ENCODE measurements at places on chromosomes 13 and 19.

DNA sequence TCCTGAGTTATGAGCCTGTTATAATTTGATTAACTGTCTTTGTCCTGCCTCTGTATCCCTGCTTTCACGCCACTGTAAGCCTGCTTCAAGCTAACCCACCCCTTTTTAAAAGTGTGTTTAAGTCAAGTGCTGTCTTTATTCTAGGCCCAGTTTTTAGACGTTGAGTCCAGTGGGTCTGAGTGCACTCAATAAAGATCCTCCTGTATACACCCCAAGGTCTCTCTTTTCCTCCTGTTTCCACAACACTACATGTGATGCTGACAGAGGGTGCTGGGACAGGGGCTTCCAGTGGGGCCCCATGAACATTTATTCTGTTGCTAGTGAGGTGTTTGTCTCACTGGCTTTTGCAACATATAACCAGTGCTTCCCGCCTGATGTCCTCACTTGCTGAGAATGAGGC lies 6.7 kb upstream of the F2RL3 start:
- DNase-seq, result no peak

GRCh38 chr13:57552437-57552836 lies 79.1 kb upstream of the PCDH17 start:
- no peak for DNase-seq

GRCh38 chr19:18433735-18434398 lies 4.1 kb downstream of the ISYNA1 start:
- DNase-seq, result no peak

GRCh38 chr13:91369441-91369831 lies 21.9 kb downstream of the MIR17HG start:
- no peak for DNase-seq

GRCh38 chr13:50106559-50106958 lies 91.3 kb downstream of the KCNRG start:
- DNase-seq, result no peak

- peak; percentile 52 for DNase-seq
These were observed 12.3 kb downstream of the RBM26 start for GRCh38 chr13:79393564-79394249.

DNA sequence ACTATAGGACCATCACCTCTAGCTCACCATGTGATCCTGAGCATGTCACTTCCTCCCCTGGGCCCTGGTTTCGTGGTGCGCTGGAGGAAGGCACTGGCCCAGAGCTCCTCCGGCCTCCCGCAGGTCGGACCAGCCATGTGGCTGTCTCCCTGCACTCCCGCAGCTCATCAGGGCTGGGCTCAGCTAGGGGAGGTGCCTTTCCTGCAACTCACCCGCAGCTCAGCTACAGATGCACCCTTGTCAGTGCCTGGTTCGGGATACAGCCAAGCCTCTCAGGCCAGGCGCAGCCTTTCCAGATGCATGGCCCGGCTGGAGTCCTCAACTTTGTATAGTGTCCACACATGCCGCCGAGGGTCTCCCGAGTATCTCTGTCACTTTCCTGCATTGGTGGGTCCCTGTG lies 138.2 kb upstream of the VSTM2B start:
- DNase-seq, result no peak

GRCh38 chr19:46133101-46133627 lies 8.7 kb upstream of the IGFL3 start:
- DNase-seq, result no peak

DNA sequence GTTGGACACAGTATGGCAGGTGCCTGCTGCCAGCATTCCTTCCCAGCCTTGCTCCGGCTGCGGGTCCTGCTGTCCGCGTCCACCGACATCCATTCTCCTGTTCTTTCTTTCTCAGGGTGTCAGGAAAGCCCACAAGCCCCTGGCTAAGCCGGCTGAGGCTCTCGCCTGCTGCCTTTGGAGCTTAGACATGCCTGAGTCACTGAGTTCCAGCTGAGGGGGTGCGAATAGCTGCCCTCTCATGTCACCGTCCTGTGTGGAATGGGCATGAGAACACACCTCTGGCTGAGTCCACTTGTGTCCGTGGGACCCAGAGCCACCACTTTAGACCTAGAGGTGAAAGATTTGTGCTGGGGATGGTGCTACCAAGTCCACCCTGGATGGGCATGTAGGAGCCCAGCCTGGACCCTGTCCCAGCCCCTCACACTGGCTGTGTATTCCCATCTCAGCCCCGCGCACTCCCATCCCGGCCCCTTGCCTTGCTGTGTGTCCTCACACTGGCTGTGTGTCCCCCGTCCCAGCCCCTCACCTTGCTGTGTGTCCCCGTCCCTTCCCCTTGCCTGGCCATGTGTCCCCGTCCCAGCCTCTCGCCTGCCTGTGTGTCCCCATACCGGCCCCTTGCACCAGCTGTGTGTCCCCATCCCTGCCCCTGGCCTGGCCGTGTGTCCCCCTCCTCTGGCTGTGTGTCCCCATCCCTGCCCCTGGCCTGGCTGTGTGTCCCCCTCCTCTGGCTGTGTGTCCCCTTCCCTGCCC lies 24.6 kb upstream of the IRS2 start:
- no peak for DNase-seq

DNA sequence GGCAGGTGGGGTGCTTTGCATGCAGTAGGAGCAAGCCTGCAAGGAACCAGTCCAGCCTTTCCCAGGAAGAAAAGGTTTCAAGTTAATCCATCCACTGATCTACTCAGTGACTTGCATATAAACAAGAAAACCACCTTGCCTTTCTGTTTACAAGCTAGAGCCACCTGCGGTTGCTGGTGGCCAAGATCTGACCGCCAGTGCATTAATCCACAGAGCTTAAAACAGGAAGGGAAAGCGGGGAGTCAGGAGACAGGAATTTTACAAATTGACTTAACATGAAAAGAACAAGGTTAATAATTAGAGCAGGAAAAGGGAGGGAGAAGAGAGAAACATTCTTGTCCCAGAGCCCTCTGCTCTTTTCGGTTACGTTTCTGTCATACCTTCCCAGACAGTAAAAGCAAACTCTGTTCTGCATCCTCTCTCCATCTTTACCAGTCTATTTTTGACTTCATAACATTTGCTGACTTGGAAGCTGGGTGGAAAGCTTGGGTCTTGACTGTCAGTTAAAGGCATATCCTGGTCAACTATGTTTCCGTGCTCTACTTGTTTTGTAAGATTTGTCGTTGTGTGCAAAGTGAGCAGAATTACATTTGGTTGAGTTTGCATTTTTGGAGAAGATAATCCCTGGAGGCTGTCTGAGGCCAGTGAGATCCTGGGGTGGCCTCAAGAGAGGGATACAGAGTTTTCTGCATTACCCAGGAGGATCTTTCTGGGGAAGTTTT lies 760.6 kb downstream of the EFNB2 start:
- no peak for DNase-seq

GRCh38 chr19:16036397-16036925 lies 39.8 kb upstream of the TPM4 start:
- no peak for DNase-seq

- DNase-seq, result no peak
These were observed 13.1 kb downstream of the IRS2 start for GRCh38 chr13:109773276-109773675.

GRCh38 chr19:9309974-9310446 lies 372 bp upstream of the ZNF699 start:
- DNase-seq, result peak; percentile 88

GRCh38 chr13:23571431-23571830 lies 1.2 kb downstream of the TNFRSF19 start:
- no peak for DNase-seq

DNA sequence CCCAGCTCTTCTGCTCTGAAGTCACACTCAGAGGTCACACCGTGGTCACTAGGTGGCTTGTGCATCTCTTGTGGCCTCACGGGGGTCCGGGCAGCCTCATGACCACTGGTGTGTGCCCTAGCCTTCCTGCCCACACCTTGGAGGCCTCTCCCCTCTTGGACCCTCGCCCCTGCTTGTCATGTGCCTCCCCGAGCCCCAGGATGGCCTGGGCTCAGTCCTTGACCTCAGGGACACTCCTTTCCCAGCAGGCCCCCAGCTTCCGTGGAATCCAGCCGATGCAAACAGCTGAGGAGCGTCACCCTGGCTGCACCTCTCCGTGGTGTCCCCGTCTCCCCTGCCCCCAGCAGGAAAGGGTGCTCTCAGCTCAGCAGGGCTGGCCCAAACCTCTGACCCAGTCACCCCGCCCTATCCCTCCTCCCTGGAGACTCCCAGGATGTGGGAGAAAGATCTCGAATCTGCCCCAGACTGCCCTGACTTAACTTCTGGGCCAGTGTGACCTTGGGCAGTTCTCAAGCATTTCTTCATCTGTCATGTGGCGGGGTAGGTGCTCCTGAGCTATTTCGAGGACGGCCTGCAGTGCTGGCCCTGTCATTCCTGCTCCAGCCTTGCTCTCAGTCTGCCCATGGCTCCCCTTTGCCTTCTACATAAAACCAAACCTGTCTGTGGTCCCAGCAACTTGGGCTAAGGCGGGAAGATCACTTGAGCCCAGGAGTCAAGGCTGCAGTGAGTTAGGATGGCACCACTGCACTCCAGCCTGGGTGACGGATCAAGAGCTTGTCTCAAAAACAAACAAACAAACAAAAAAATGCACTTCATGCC lies 4.6 kb upstream of the SLC25A42 start:
- DNase-seq, result no peak

DNA sequence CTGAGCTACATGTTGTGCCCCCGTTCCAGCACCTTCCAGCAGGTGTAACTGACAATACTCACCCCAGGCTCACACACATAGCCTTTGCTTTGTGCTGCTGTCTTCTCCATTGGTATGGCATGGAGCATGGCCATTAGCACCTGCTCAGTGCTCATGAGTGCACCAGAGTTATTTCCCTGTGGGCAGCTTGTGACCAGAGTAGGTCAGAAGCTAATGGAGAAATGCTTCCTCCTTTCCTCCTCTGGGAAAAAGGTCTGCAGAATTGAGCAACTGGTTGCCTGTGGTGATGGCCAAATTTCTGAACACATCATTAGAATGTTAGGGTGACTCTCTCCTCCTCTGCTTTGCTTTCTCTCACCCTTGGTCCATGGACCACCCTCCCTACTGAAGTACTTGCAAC lies 344.5 kb upstream of the TMTC4 start:
- no peak for DNase-seq

DNA sequence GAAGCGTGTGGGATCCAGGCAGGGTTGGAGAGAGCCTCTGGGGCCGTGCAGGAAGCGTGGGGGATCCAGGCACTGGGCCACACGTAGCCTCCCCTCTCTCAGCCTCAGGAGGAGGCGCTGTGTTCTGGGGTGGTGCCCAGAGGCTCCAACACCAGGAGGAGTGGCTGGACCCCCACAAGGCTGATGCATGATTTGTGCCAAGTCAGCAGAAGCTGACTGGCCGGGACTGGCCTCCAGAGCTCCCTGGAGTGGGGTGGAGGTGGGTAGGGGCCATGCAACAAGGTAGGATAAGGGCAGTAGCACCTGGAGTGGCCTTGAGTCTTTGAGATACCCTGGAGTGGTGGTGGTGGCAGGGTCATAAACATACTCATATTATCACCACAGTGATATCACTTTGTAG lies 75.3 kb downstream of the ERICH6B start:
- no peak for DNase-seq

DNA sequence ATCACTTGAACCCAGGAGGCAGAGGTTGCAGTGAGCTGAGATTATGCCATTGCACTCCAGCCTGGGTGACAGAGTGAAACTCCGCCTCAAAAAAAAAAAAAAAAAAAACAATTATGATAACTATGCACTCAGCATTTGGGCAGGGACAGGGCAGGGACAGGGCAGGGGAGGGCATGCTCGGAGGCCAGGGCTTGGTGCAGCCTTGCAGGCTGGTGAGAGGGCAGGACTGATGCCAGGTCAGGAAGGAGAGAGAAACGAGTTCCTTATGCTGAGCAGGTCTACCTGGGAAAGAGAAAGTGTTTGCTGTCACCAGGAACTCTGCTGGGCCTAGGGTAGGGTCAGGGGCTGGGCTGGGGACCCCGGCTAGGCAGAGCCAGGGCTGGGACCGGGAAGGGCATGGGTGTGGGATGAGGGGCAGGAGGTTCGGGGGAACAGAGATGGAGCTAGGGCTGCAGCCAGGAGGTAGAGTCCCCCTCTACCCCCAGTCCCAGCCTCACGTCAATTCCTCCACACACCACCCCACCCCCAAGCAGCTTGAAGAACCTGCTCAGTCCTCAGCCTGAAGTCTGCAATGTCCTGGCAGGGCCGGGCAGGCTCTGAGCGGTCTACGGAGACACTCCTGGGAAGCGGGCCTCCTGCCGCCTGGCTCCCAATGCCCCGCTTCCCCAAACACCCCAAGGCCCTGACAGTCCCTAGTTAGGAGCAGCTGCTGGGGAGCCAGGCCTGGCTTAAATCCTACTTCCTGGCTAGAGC lies 2.8 kb downstream of the FXYD3 start:
- no peak for DNase-seq

DNA sequence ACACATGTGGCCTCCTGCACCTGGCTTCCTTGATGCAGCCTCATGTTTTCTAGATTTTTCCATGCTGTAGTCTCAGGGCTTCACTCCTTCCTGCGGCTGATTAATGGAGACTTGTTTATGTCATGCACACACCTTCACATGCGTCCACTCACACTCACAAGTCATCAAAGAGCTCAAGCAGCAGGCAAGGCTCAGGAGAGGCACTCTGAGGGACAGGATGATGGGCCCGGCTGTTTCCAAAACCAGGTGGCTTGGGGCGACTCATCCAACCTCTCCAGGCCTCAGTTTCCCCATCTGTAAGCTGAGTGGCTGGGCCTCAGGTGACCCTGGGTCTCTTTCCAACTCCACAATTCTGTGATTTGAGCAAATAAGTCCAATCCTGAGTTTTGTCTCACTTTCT lies 36.9 kb downstream of the RASA3 start:
- no peak for DNase-seq

- peak; percentile 73 for DNase-seq
These were observed 62.1 kb downstream of the KLF2 start for GRCh38 chr19:16386619-16387240.

DNA sequence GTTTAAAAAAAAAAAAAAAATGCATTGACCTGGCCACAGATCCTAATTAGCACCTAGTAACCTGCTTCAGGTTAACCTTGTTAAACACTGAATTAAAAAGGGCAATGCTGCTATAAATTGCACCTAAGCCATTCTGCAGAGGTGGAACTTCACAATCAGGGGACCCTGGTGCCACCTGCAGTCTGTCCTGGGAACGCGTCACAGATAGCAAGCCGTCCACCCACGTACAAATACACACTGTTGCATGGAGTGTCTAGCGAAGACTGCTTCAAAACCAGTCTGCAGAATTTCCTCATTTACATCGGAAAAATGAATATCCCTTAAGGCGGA lies 169.3 kb downstream of the COL4A1 start:
- no peak for DNase-seq

GRCh38 chr19:47805313-47805712 lies 962 bp upstream of the TPRX1 start:
- DNase-seq, result no peak

DNA sequence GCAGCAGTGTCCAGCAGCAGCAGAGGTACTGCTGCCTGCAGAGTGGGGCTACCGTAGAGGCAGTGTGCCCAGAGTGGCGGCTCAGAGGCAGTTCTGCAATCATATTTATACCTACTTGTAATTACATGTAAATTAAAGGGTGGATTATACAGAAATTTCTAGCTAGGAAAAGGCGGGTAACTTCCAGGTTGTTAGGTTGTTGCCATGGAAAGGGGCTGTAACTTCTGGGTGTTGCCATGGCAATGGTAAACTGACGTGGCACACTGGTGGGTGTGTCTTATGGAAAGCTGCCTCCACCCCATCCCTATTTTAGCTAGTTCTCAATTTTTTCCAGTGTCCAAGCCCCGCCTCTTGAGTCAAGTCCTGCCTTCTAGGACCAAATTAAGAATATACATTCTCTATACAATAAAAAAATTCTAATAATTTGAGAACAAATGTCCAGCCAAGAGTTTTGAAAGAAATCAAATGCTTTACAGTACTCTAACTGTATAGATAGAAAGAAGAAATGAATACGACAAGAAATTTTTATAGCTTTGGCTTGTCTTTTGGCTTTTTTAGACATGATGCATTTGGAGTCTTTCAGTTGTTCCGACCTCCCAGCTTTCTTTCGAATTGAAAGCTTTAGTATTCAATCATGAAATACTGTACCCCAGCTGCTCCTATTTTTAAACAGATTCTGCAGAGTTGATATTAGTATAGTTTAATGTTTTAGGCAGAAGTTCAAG lies 816.6 kb downstream of the DIAPH3 start:
- DNase-seq, result no peak

Data from CD4-positive, alpha-beta T cell treated with Interleukin-6 for 4 hours (primary cell).